ENCODE measurements at places on chromosomes 12 and 14.

DNA sequence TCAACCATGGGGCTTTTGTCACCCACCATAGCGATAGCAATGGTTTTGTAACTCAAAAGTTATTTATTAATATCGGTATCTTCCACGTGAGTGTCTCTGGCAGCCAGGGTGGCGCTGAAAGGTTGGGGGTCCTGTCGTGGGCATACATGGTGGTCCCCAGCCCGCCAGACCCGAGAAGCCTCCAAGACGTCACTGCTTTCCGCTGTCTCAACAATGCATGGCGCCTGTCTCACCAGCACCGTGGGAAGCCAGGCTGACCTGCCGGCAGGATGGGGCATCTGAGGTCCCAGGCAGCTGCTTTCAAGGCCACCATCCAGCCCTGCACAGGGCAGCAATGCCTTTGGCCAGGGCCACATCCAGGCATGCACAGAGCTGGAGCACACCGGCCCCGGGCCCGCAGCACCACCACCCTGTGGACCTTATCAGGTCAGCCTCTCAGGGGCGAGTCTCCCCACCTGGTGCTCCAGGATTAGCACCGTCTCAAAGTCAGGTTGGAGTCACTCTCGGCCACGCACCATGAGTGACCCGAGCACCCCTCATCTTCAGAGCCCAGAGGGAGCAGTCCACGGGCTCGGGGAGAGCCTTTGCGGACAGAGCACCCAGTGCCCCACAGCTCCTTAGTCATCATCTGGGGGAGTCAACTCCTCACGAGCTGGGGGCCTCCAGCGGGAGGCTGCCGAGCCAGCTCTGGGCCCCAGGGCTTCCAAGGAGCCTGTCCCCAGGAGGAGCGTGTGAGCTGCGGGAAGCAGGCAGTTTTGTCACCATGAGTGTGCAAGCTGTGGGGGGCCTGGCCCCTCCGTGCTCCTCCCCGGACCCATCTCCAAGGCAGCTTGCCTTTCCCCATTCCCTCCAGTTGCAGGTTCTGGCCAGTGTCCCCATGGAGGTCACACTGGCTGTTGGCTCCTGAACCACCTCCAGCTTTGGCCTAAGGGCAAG, 14.6 kb upstream of the C14orf180 start:
- DNase-seq, result no peak

- DNase-seq, result no peak
These were observed 3.1 kb upstream of the SLCO1B3 start for GRCh38 chr12:20807192-20808080.

GRCh38 chr12:97754306-97754705, 291.7 kb downstream of the RMST start:
- no peak for DNase-seq

DNA sequence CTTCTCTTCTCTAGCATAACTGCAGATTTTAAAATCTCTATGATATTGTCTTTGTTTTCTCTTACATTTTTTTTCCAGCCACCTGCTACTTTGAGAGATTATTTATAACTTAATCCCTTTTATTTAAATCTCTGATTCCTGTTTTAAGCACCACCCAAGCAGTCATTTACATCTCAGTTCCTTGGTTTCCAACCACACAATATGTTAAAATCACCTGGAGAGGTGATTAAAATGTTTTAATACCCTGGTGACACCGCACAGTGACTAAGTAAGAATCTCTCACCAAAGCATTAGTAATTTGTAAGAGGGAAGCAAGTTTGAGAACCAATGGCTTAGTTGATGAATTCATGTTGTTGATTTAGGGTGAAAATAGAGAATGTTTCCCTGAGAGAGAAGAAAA, 849.8 kb downstream of the TMTC2 start:
- DNase-seq, result no peak

DNA sequence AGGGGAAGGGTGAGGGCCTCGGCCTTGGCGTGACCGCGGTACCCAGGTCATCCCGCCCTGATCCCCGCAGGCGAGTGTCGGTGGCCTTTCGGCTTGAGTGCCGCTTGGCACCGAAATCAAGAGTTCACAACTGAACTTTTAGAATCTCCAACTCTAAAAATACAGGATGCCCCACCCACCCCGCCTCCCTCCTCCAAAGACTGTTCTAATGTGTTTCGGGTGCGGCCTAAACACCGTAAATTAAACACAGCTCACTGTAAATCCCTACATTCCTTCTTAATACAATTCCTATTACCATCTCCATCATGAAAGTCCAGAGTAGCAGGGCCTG, 11.4 kb downstream of the SCNN1A start:
- no peak for DNase-seq

DNA sequence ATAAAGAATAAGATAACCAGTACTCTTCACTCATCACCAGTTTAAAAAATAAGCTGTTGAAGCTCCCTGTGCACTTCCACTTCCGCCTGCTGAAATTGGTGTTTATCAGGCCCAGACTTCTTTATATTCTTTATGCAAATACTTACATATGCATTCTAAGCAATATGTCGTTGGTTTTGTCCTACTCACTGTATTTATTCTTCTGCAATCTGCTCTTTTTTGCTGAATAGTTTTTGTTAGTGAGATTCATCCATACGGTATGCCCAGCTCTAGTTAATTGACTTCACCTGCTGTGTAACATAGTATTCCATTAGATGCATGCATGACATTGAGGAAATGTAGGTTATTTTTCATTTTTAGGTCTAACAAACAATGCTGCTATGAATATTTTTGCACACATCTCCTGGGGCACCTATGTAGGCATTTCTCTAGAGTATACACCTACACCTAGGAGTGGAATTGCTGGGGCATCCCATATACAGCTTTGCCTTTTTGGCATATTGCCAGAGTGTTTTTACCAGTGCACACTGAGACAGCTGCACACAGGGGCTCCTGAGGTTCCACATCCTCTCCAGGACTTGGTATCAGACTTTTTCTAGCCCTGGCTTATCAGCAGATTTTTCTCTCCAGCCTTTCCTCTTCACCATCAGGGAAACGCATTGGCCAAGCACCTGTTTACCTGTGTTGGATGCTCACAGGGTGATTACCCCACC, 1.0 kb upstream of the NRIP2 start:
- DNase-seq, result no peak

DNA sequence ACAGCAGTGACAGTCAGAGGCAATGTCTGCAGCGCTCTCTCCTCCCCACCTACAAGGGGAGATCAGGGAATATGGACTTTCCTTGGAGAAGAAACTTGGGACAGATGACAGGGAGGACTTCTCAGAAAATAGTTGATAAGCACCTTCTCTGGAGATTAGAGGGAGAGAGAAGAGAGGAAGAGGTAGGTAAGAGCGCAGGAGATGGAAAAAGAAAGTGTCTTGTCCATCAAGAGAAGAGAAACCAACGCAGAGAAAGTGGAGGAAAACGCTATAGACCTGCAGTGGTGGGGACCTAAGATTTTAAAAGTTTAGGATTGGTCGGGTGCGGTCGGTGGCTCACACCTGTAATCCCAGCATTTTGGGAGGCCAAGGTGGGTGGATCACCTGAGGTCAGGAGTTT, 15.5 kb upstream of the SMUG1 start:
- DNase-seq, result no peak

DNA sequence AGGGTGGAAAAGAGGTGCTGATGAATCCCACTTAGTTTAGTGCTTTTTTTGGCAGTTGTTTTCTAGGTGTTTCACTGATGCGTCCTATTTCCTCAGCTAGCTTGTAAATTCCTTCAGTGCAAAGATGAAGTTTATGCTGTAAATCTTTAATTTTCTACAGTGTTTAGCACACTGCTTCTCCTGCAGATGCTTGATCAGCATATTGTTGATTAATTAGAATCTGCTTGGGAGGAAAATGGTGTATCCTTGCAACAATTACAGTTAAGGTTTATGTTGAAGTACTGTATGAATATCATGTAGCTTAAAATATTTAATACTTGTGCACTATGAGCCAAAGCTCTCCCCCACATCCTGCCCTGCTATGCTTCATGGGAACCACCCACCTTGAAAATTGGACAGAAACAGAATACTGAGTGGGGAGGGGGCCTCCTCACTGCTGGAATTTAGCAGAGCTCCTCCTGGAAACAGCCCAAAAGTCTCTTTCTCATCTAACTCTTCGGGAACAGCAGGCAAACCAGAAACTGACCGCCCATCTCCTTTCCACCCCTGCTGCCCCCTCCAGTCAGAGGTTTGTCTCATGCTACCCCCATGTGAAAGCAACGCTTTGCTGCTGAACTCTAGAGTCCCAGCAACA, 20.3 kb upstream of the DHRS4 start:
- DNase-seq, result no peak

GRCh38 chr14:79318371-79318770, 892.9 kb downstream of the DIO2 start:
- no peak for DNase-seq

Data from activated CD4-positive, alpha-beta T cell treated with anti-CD3 and anti-CD28 coated beads for 24 hours (primary cell).